ENCODE measurements at places on chromosomes 2 and 18.

- DNase-seq: no peak
These were observed 102.4 kb downstream of the EPC2 start for GRCh38 chr2:148746973-148747372.

DNA sequence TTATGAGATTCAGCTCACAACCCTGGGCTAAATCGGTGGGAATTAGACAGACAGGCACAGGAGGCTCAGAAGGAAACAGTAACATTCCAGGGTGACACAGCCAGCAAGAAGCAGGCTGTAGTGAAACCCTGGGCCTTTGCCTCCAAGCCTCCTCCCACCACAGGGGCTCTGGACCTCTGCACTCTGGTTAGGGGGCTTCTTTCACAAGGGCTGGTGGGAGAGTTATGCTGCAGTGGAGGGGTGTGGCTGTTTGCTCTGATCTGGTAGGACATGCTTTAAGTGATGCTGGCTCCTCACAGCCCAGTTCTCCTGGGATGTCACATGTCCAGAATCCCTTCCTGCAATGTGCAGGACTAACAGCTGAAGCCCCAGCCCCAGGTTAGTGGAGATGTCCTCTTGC is 109.9 kb downstream of the TGFA start:
- no peak for DNase-seq

GRCh38 chr18:7809455-7809854 is 242.3 kb downstream of the PTPRM start:
- no peak for DNase-seq

DNA sequence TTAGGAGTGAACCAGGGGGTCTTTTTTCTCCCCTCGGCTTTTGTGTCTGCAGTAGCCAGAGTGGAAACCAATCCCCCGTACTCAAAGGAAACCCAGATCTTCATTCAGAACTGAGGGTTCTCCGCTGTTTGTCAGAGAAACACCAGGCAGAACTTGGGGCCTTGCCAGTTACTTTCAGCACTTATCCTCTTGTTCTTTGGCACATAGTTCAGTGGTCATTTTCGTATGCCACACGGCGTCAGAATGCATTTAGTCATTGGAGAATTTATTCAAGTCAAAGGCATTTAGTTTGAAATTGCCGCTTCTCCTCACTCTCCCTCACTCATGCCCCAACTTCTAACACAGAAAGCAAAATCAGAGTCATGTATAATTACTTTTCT is 102.9 kb downstream of the CABLES1 start:
- DNase-seq: no peak

- DNase-seq: peak; percentile 83
These were observed 480 bp downstream of the DSEL start for GRCh38 chr18:67515942-67516538.

- DNase-seq: no peak
These were observed 23.1 kb upstream of the DSG3 start for GRCh38 chr18:31424383-31424988.
